Cortex of kidney (tissue), 1 donor: ENCODE measurements at places on chromosomes 6 and 20.

DNA sequence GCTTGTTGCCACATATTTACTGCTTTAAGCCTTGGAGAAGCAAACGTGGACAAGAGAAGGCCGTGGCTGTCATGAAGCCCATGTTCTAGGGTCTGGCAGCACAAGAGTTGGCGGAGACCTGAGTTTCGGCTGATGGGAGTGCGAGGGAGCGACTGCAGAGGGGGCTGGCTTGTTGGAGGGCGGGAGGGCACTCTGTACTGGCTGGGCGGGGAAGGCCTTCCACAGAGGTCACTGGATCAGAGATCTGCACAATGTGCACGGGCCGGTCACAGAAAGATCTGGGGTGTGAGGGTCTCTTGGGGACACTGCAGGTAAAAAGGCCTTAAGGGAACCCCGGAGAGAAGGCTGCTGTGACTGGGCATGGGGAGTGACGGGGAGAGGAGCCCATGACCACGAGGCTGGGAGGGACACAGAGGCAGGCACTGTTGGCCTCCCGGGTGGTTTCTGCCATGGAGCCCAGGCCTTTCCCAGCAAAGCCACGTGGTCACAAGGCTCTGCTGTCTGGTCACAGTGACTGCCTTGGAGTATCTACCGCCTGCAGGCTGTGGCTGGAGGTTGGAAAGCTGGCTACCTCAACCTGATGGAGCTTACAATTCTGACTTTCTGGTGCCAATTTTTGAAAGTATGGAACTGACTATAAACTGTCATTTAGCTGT is 23.8 kb downstream of the FOXC1 start:
- no peak for DNase-seq

DNA sequence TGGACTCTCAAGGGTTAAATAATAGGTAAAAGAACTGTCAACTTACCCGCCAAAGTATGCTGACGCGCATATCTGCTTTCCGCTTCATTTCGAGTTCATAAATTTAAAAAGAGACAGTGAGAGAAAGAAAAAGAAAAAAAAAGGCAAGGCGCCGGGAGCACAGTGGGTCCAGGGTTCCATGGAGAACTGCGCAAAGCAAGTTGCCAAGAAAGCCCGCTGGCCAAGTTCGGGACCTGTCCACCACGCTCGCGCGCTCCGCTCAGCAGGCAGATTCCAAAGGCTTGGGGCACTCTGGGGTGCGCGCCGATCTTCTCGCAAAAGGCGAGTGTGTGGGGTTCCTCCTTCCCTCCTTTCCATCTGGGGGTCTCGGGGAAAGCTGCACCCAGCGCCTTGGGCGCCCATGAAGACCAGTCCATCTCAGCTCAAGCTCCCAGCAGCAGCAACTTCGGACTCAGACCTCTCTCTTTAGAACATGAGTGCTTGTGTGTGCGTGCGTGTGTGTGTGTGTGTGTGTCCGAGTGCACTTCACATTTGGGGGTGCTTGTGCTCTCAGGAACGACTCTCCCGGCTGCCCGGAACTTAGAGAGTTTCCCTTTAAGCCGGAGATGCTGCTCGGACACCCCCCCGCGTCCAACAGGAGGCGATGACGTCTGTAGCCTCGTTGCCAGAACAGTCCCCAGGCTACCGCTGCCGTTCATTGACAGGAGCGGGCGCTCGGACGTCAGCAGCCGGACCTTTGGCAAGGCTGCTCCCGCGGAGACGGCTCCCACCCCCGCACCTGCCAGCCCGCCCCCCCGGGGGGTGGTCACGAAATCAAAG is 180.0 kb downstream of the TBXT start:
- no peak for DNase-seq

DNA sequence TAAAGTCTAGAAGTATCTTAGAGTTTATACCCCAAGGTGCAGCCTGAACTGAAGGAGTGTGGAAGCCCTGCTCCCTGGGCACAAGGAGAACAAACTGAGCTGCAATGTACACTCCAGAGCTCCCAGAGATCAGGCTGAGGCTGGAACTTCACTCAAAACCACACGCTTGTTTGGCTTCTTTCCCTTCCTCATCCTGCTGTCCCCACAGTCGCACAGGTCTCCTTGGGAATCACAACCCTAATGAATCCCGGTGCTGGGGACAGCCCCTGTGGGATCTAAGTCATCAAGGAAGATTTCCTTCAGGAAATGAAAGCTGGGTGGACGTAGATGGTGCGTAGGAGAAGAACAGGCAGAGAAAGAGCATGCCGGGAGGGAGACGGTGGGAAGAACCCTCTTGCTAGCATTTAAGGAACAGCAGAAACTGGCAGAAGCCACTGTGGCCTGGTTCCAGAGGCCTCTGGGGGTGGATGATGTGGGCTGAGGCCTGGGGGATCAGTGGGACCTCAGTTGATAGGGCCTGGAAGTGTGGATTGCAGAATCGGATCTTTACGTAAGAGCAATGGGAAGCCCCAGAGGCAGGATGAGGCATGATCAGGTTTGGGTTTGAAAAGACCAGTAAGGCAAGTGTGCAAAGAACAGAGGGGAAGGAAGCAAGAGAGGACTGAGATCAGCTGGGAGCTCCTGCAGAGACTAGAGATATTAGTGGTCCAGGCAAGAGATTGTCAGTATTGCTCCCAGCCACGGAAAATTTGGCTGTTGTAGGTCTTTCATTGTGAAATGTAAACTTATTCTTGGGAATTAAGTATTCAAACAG is 21.4 kb downstream of the CYP24A1 start:
- DNase-seq, result no peak

DNA sequence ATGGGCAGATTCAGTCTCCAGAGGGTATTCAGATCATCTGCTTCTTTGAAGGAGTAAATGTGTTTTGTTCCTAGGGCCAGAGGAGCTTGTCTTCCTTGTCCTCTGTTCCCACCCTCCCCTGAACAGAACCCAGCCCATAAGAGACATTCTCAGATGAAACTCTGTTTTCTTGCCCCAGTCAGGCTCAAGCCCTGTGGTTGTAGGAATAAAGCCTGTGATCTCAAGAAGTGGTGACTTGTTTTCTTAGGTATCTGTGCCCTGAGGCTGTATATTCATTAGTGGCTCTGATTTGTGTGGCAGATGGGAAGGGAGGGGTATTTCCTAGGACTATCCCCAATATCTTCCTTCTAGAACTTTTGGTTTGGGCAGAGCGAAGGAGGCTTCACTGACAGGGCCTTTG is 27.9 kb downstream of the GSS start:
- DNase-seq, result no peak

GRCh38 chr20:20697325-20697845 is 15.1 kb downstream of the RALGAPA2 start:
- no peak for DNase-seq

DNA sequence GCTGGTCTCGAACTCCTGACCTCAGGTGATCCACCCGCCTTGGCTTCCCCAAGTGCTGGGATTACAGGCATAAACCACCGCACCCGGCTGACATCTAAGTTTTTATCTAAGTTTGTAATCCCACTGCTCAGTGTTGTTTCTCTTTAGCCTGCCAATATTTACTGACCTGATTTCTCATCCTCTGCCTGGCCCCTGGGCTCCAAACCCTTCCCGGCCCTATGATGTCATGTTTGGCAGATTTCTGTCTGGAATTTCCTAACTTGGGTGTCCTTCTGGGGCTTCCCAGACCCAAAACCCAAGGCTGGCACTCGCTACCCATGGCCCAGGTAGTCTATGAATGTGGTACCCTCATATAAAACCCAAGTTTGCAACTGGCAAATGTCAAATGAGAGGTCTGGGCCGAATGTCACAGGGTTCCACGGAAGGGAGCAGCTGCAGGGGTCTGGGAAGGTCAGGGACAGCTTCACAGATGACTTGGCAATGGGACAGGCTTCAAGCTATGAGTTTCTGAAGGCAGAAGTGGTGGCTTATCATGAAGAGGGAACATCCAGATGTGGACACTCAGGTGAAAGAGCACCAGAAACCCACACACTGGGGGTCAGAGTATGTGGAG is 54.9 kb downstream of the TMEM170B start:
- DNase-seq, result no peak
